ENCODE measurements at places on chromosomes 3 and 15.

DNA sequence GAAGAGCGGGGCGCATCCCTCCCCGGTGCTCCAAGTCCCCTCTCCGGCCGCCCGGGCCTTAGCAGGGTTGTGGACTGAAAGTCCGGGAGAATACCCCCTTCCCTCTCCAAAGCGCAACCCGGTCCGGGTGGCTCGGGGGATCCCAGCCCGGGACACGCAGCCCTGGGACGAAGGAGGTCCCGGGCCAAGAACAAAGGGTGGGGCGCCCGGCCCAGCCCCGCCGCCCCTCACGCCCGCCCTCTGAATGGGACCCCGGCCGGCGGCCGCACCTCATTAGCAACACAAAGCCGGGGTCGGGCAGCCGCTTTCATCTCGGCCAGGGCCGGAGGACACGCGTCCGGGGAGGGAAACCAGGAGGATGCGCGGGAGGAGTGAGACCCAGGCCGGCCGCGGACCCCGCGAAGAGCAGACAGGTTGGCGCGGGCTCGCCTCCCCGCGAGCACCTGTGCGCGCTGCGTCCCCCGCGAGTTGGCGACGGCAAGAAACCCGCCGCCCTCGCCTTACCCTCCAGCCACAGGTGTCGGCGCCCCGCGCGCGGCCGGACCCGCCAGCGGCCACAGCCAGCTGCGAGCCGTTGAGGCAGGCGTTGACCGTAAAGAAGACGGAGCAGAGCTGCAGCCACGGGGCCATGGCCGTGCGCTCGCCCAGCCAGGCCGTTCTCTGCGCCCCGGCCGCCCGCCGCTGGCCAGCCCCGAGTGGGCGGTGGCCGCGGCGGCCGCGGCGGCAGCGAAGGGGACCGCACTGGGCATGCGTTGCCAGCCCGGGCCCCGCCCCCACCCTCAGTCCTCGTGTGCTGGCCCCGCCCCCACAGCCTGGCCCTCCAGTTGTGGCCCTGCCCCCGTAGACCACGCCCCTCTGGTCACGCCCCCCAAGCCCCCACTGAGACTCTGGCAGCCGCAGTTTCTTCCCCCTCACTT, at the start of gene IL17RD:
Gene IL17RD (minus strand): TSS at position 697 of the 917 bp plus-strand sequence. CDS start 67 bp downstream, at position 630.
- peak; percentile 72 for DNase-seq

GRCh38 chr3:152595975-152596821, 238.7 kb upstream of the P2RY1 start:
- no peak for DNase-seq

DNA sequence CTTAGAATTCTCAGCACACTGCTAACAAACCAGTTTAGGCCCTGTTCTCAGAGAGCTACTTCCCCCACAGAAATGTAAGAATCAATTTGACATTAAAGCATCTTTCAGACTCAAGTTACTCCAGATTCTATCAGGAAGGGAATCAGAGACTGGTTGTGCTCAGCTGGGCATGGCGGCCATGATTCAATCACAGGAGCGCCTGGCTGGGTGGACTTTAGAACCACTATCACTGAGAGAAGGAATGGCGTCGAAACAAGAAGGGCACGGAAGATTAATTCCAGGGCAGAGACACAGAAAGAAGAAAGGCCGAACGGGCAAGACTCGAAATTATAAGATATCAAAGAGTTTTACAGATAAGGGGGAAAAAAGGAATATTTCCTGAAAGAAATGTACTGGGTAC, 6.2 kb downstream of the TNIK start:
- DNase-seq: no peak

DNA sequence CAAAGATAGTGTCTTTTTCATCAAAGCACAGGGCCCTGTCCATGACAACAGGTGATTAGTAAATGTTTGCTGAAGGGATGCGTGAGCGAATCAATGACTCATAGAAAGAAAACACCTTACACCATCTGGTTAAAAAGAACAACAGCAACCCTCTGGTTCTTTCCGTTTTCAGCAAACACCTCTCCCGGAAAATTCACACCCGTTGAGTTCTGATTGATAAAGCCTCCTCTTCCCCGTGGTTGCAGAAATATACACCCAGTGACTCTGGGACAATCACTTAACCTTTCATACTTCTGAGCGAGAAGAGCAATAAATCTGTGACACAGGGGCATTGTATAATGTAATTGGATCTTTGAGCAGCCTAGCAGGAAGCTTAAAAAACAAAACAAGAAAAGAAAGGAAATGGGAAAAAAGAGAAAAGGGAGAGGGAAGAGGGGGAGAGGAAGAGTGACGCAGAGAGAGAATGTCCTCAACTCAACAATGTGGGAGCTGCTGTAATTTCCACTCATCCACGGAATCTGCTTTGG, 37.6 kb downstream of the ADAMTS9 start:
- DNase-seq: no peak

- DNase-seq: no peak
Observed at GRCh38 chr15:70093070-70093469, 4.6 kb downstream of the TLE3 start.
